A549 treated with DMSO at 1 μM for 4 hours (cell line): ENCODE measurements at places on chromosomes 13 and 19. TPM values are rescaled to one million over a fixed set of nuclear protein-coding genes. Genes with fewer than 3 reads are reported as not detected.

Gene SOX21
- total RNA-seq, result 0.87 to 1.4 TPM (median 0.99 TPM) in 5 replicates

Gene NALCN
- total RNA-seq, result 3.3 to 5.2 TPM (median 4.6 TPM) in 5 replicates

Gene MCEMP1
- not detected in 5 replicates for total RNA-seq

Gene SERP2
- total RNA-seq, result not detected in 5 replicates

Gene MED4
- total RNA-seq, result 36.3 to 43.4 TPM (median 39.7 TPM) in 5 replicates

Gene AKAP11
- 5.7 to 10.0 TPM (median 8.9 TPM) in 5 replicates for total RNA-seq

Gene TTC9B
- 0.26 to 0.61 TPM (median 0.51 TPM) in 5 replicates for total RNA-seq

Gene TJP3
- total RNA-seq, result 0.38 to 0.73 TPM (median 0.53 TPM) in 5 replicates

Gene CGB7
- 0.35 to 0.92 TPM (median 0.45 TPM) in 5 replicates for total RNA-seq

Gene ZNF229
- 2.6 to 3.5 TPM (median 3.1 TPM) in 5 replicates for total RNA-seq

Gene MEDAG
- 0.08 to 0.18 TPM (median 0.14 TPM) in 4 of 5 replicates, not detected in the other for total RNA-seq
